GM04504 (cell line): ENCODE measurements at places on chromosomes 16 and 17.

- no peak for DNase-seq
These were observed 41.4 kb downstream of the VPS53 start for GRCh38 chr17:673200-673681.

DNA sequence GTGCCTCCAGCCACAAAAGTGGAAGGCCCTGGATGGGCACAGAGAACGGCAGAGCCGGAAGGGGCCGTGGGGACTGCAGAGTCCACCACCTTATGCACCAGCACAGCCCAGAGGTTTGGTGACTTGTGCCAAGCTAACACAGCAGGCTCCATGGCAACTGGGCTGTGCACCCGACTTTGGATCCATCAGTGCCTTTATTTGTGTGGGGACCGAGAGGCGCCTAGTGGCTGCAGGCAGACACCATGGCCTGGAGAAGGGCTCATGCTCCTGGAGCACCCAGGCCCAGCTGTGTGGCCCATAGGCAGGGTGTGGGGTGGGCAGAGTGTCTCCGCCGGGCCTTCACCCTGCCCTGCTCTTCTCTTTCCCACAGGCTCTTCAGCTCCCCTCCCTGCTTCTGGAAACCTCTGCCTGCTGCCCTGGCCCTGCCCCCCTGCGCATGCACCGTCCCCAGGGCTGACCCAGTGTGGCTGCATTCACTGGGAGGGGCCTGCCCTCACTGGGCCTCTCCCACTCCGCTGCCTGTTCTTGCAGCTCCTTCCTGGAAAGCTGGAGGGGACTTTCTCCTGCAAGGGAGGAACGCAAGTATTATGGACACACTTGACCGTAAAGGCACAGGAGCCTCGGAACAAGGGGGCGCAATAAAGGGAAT, 10.1 kb downstream of the C16orf90 start:
- DNase-seq = no peak

DNA sequence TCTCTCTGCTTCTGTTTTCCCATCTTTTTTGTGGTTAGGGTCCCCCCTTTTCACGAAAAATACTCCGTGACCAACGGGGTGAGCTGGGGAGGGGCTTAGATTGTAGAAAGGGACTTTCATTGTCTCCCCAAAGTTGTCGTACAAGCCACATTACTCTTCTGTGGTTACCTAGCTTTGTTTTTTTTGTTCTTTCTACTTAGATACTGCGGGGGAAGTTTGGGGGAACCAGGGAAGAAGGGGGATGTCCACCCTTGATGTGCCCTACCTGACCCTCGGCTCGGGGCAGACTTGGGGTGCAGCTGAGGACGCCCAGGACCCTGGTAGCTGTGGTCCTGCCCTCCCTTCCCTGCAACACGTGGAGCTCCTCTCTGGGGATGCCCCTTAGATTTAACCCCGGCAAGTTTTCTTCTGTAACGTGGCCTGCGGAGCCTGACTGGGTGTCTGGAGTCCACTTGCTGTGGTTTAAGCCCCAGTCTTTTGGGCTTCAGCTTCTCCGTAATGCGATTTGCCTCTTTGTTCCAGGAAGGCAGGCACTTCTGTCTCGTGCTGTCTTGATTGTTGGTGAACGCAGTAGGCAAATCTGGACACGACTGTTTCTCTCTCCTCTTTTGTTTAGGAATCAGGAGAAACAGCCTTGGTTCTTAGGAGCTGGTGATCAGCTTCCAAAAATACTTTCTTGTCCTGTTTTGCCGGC, 892 bp downstream of the ABCC1 start:
- no peak for DNase-seq

DNA sequence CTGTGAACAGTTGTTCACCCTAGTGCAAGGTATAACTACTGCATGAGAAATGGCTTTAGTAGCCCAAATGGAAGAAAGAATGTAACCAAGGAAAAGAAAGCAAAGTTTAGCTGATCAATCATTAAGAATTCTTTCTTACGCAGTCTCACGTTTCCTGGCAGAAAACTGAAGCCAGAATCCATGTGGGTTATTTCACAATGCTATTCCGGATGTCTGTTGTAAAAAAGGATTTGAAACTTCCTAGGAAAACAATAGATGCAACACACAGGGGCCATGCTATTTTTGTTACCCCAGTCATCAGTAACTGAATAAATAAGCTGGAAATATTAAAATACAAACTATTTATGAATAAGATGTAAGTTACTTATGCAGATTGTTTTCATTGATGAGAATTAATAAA, 802.5 kb downstream of the CDH8 start:
- DNase-seq = no peak

DNA sequence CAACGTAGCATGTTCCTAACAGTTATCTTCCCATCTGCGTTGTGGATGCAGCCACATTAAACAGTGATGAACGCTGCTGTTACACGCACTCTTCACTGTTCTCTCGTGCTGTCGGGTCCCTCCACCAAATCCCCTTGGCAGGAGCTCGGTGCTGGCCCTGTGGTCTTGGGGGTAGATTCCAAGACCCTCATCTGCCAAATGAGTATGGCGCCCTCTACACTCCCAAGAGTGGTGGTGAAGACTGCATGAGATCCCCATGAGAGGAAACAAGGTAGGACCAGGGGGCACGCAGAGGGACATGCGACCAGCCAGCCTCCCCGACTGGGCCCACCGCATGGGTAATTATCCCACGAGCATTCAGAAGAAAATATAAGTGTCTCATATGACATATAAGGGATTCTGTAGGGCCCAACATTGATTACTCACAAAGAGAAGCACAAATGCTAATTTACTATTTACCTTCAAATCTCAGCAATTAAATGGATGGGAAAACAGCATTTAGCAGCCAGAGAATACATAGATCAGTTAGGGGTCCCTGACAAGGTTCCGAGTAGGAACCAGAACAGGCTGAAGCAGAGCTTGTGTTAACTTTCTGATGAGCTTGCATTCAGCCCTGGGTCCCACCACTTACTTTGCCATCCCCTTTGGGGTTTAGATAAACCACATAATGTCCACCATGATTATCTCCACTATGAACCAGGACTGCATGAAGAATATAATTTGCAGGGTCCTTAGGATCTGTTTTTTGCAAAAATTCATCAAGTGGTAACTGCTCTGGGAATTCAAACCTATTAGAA, 23.8 kb downstream of the LITAFD start:
- DNase-seq = no peak

DNA sequence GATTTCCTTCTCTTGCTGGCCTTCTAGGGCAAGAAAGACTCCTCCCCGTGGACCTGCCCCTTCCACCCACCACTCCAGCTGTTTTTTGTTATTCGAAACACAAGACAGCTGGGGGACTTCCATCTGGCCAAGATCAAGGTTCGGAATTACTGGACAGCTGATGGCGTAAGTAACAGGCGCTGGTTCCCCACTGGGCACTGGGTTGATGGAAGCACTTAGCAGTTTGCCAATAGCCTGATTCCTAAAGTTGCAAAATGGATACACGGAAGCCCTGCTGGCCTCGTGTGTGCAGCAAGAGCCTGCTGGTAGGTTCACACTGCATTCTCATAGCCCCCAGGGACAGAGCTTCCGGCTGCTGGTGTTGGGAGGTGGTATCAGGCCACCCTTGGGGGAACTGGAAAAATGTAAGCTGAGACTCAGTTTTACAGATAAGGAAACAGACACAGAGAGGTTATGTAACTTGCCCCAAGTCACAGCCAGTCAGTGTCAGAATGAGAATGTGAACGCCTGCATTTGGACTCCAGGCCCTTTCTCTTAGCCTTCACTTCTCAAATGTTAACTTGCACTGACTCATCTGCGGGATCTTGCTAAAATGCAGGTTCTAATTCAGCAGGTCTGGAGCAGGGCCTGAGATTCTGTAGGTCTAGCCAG, 171.7 kb downstream of the KATNIP start:
- DNase-seq = peak; percentile 35
